ENCODE measurements at places on chromosomes 3 and 15.

- DNase-seq: no peak
Observed at GRCh38 chr3:116442331-116443021, 2.8 kb downstream of the LSAMP start.

- DNase-seq: no peak
Observed at GRCh38 chr3:44337248-44337785, 1.2 kb upstream of the TCAIM start.

DNA sequence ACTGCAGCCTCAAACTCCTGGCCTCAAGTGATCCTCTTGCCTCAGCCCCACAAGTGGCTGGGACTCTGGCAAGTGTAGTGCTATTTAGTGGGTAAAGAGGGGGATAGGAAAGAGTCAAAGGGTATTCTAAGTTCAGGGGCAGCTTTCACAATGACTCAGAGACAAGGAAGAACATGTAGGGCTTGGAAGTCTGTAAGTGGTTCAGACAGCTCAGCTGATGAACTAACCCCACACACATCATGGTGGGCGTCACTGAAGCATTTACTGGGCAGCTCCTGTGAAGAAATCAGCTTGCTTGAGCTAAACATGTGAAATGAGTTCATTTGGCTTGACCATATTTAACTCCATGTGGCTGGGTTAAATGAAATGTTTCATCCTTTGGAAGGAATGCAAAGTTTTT lies 34.6 kb upstream of the THSD4 start:
- DNase-seq: no peak

DNA sequence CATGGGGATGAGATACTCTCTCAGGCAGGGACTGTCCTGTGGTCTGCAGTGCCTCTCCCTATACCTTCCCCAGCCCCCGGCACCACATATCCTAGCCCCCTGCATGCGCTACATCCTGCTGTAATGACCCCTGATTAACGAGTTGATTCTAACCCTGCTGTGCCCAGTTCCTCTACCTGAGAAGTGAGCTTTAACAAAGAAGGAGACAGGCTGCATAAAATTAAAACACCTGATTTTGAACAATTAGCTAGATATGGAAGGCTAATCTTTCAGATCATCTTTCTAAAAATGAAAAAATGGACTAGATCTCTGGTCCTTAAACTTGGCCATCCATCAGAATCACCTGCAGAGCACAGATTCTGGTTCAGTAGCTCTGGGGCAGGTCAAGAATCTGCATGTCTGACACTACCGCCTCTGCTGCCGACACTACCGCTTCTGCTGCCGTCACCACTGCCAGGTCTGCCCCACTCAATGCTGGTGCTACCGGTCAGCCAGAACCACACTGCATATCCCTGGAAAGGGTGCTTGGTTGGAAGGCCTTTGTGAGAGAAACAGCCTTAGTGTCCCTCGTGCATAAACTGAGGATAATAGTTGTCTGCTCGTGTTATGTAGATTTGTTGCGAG lies 33.6 kb upstream of the ZBTB38 start:
- no peak for DNase-seq

GRCh38 chr3:101828691-101829436 lies 20.4 kb upstream of the NFKBIZ start:
- DNase-seq: no peak

GRCh38 chr15:72852273-72852672 lies 68.7 kb upstream of the ADPGK start:
- DNase-seq: no peak

DNA sequence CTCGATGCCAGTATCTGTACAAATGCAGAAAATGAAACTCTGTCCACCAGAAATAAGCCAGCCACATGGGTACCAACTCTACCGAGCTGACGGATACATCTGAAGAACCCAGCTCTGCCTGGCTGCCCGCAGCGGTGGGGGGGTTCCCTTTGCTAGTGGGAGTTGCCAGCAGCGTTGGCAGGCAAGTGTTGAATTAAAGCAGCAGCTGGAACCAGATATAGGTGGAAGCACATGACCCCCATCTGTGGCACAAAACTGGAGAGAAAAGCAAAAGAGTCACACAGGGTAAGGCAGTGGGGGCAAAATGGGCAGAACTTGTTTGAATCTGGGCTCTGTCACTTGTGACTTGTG lies 17.9 kb downstream of the CRYGS start:
- no peak for DNase-seq

GRCh38 chr3:197202694-197203093 lies 95.7 kb downstream of the DLG1 start:
- DNase-seq: no peak

- DNase-seq: no peak
Observed at GRCh38 chr15:65032801-65033537, 3.5 kb upstream of the MTFMT start.

GRCh38 chr15:50137330-50137761 lies 18.3 kb upstream of the ATP8B4 start:
- no peak for DNase-seq

DNA sequence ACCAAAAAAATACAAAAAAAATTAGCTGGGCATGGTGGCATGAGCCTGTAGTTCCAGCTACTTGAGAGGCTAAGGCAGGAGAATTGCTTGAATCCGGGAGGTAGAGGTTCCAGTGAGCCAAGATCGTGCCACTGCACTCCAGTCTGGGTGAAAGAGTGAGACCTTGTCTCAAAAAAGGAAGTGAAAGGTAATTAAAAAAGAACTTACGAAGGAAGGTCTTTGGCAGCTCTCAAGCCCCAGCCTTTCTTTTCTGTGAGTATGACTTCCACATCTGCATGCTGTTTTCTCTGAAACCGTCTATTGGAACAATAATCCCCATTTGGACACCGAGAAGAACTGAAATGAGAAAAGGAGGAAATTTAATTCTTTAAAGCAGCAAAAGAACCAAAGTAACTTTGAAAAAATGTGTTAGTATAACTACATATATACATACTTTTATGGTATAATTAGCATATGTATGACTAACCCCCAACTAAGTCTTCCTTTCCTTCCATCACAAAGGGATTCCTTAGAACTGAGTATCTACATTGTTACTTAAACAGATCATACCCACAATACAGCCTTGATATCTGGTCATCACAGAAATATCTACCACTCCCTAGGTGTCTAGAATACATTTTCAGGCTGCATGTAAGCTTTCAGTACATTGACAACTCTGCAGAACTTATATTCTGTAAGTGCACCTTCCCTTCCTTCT lies 50.1 kb downstream of the SETD2 start:
- no peak for DNase-seq

GRCh38 chr3:71389911-71390573 lies 193.5 kb downstream of the FOXP1 start:
- no peak for DNase-seq

DNA sequence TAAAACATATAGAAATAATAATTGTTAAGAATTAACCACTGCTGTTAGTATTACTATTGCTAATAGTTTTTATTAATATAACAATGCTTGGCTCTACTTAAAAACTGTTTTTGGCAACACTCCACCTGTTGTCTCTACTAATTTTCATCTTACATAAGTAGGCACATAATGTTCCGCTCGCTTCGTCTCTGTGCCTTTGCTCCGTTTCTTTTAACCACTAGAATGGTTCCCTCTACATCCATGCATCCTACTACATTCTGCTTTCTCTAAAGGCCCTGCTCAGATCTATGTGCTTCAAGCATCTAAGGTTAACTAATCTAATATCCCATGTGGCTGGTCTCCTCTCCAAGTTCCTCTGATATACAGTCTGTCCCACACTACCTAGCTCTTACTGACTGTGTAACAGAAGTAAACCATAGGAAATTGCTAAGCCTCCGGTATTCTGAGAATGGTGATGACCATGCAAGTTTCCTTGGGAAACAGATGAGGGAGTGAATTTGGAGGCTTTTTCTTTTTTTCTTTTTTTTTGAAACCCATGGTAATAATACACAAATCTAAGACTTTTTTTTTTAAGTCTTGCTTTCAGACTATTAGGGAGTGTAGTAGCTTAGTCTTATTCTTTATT lies 138.3 kb downstream of the P3H2 start:
- no peak for DNase-seq

GRCh38 chr3:68874551-68875348 lies 57.6 kb downstream of the TAFA4 start:
- DNase-seq: no peak

- no peak for DNase-seq
Observed at GRCh38 chr3:44674211-44674610, 25.7 kb downstream of the ZNF35 start.

DNA sequence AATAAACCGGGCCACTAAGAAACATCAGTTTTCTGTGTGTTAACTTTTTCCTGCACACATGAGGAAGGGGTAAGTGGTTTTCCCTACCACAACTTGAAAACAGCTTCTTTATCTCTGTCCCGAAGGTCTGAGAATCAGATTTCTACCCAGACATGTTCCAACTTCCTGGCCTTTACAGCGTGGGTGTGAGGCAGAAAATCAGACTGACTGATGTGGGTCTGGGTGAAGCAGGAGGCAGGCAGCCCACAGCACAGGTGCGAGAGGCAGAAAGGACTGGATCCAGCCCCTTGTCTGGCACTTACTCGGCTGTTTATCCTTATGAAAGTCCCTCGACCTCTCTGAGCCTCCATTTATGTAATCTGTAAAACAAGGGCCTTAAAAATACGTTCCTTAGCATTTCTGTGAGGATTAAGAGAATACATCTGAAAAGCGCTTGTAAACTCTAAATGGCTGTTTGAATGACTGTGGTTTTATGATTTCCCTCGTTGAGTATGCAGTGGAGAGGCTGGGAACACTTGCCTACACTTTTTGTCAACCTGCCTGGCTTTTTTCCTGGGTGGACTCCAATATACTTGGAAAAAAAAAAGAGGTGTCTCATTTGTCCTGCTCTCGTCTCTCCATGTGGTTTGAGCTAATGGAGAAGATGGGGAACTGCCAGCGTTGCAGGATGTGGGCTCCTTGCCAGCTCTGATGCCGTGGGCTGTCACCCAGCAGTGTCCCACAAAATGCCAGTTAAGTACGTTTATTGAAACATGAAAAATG lies 3.1 kb downstream of the AGBL1 start:
- DNase-seq: no peak

DNA sequence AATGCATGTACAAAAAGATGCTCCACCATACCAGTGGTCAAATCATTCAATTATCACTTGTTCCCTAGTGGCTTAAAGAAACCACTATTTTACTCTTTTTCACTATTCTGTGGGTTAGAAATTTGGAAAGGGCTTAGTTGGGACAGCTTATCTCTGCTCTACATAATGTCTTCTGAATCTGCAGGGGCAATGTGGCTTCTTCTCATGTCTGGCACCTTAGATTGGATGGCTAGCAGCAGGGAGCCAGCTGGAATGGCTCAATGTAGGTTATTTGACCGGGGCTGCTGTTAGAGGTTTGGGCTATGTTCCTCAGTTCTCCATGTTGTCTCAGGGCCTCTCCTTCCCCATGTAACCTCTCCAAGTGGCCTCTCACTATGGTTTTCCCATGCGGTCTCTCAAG lies 57.5 kb upstream of the EPHB1 start:
- no peak for DNase-seq

- no peak for DNase-seq
Observed at GRCh38 chr15:36208868-36209582, 370.4 kb upstream of the CDIN1 start.

- no peak for DNase-seq
Observed at GRCh38 chr3:39281533-39281932, 1.7 kb upstream of the CX3CR1 start.

DNA sequence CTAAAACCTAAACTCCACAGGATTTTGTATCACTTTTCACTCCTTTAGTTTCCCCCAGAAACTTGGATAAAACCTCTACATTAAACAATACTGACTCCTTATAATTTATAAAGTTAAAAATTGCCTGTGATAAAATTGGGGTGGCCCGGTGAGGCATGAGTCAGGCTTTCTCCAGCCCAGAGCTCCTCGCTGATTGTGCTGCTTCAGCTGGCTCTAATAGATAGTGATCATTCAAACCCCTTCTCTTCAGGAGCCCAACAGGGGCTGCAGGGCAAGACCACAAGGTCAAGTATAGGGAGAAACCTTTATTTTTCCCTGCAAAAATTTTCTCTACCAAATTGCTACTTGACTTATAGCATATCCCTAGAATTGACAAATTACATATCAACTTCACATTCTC lies 308.2 kb downstream of the PLCL2 start:
- DNase-seq: no peak

GRCh38 chr3:23157331-23157730 lies 45.8 kb upstream of the UBE2E2 start:
- DNase-seq: no peak

DNA sequence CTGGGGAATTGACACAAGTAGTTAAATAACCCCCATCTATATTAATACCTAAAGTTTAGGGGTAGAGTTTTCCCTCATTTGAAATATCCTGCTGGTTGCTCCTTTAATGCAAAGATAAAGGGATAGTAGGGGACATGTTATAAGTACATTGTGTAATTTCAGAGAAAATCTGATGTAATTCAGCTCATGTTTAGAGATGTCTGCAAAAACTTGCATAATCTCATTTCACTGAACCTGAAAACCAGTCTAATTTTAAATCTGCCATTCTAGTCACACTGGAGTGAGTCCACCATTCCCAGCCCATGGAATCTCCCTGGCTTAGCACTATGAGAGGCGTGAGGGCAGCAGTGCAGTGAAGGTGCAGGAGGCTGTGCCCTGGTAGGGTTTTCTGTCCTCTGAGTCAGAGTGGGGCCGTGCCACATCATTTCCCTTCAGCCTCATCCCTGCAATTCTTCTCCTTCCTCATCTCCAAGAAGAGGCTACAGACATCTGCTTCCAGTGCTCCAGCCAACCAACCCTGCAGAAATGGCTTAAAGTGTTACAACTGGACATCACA lies 246.3 kb upstream of the UMPS start:
- no peak for DNase-seq

DNA sequence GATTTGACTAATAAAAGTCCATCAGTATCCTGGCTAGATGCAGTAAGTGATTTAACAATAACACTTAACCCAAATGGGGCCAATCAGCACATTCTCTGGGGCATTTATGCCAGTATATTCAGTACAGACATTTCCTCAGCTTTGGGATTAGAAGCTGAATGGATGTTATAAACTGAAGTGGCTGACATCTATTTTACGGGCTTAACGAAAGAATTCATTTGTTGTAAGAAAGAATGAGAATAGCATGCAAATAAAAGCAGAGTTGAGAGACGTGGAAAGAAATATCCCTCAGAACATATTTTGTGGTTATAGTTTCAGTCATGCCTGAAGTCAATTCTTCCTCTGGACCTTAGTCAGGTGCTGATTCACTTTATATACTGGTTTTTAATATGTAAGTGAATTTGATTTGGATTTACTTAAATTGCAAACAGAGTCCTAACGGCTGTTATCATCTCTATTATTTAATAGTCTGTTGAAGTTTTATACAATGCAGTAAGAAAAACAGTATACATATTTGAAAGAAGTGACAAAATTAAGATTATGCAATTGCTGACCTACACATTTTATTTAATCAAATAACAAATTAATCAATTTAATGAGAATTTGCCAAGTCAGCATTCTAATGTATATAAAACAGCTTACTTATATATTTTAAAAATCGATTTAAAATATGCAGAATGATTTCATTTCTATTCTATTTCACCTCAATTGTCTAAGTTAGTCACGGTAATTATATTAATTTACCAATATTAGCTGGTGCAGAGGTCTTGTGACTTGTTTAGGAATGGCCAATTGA lies 513.9 kb upstream of the CADM2 start:
- no peak for DNase-seq

- DNase-seq: no peak
Observed at GRCh38 chr3:64271631-64272030, 46.4 kb upstream of the PRICKLE2 start.

Measured in stimulated activated CD4-positive, alpha-beta T cell treated with anti-CD3 and anti-CD28 coated beads, TNF-alpha, amount 100 ng/mL, for 1 hour (primary cell).